ENCODE measurements at places on chromosomes 11 and 22. TPM values are rescaled to one million over a fixed set of nuclear protein-coding genes. Genes with fewer than 3 reads are reported as not detected.

Gene ART5
- total RNA-seq = 1.4 TPM

Gene WT1
- total RNA-seq = not detected

Gene POU2AF2
- total RNA-seq = not detected

Gene JHY
- total RNA-seq = 15.5 TPM

Measured in diencephalon (tissue), 1 donor.